ENCODE measurements at places on chromosomes 12 and 14.

- no peak for DNase-seq
Measured at GRCh38 chr14:100692256-100692655, 34.4 kb upstream of the DLK1 start.

DNA sequence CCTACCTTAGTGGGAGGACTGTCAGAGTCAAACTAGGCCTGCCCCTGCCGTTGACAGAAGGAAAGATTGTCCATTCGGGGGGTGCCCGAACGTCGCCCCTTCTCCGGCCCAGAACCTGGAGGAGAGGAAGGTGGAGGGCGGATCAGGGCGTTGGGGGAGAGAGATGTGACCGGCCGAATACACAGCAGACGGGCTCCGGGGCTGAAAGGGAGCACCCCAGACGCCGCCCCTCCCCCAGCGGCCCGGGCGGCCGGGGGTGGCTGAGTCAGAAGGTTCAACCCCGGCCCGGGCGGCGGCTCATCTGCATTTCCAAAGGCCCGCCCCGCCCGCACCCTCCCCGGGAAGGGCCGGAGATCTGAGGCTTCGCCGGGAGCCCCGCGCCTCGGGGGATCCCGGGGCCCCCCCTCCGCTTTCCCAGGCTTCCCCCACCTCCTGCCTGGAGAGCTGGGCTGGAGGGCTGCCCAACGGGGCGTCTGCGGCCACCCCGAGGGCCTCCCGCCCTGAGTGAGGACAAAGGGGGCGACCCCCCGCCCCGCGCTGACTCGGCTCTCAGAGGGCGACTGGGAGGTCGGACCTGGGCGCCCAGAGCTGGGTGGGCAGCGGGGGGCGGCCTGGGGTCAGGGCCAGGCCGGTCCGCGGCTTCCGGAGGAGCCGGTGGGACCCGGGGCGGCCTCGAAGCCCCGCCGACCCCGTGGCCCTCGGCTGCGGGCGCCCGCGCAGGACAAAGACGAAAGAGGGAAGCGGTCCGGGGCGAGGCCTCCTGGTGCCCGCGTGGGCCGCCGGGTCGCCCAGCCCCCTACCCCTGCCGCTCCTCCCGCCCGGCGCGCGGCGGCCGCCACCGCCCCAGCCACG lies 3.7 kb upstream of the SETD1B start:
- DNase-seq: peak; percentile 81

DNA sequence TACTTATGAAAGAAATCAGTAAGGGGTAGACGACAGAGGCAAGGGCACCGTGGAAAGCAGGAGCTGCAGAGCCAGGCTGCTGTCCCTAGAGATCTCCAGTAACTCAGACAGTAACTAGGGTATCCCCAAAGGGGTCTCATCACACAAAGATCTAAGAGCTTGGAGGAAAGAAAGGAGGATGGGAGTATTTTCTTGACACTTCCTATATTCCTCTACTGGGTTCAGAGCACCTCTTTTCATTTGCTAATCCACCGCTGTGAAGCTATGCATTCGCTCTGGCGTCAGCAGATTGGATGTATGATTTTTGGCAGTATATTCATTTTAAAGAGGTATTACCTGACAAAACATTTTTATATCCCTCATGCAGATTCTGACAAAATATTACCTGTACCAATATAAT lies 12.6 kb downstream of the USP44 start:
- no peak for DNase-seq

DNA sequence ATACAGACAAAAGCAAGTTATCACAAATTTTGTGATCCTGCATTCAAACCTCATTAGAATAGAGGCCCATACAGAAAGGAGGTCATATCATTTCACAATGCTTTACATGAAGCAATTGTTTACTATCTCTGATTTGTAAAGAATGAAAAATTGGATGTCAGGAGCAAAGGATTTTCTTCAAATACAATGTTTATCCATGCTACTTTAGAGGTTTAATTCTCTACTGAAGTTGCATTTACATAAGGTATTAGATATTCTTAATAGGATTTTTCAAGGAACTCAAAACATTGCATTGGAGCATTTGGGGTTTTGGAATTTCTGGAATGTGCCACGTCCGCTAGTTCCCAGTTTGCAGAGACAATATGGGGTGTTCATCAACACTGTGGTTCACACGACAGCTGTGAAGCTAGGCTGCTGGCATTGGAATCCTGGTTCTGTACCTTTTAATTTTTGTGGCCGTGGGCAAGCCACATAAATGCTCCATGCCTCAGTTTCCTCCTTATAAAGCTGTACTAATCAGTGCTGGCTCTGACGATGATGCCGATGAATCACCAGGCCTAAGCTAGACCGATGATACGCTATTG lies 174.8 kb downstream of the APAF1 start:
- DNase-seq: no peak

- DNase-seq: no peak
Measured at GRCh38 chr12:55777856-55778255, 34.9 kb downstream of the GDF11 start.

DNA sequence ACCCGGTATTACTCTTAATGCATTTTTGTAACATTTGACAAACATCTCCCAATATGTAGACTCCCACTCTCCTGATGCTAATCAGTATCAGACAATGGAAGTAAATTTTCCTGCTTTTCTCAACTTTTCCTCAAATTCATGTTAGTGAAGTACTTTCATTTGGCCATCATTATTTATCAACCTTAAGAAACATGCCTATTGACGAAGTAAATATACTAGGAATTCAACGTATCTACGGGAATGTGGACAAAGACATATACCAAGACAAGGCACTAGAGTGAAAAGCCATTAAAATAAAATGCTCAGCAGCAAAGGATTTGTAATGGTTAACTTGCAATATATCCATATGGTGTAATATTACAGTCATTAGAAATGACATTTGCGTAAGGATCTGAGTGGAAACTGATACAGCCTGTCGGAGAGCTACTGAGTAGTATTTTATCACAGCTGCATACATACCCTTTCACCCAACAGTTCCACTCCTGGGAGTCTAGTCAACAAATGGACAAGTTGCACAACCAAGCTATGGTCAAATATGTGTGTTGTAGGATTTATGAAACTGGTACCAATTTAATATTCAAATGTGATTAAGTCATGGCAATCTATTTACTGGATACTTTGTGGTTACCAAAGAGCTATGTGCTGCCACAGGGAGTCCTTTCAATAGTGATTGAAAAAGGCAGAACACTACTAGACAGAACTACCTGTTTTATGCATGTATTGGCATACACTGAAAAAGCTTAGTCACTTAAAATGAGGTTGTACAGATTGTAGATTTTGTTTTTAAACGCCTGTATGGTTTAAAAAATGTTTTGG lies 26.5 kb downstream of the NUDT4 start:
- no peak for DNase-seq

DNA sequence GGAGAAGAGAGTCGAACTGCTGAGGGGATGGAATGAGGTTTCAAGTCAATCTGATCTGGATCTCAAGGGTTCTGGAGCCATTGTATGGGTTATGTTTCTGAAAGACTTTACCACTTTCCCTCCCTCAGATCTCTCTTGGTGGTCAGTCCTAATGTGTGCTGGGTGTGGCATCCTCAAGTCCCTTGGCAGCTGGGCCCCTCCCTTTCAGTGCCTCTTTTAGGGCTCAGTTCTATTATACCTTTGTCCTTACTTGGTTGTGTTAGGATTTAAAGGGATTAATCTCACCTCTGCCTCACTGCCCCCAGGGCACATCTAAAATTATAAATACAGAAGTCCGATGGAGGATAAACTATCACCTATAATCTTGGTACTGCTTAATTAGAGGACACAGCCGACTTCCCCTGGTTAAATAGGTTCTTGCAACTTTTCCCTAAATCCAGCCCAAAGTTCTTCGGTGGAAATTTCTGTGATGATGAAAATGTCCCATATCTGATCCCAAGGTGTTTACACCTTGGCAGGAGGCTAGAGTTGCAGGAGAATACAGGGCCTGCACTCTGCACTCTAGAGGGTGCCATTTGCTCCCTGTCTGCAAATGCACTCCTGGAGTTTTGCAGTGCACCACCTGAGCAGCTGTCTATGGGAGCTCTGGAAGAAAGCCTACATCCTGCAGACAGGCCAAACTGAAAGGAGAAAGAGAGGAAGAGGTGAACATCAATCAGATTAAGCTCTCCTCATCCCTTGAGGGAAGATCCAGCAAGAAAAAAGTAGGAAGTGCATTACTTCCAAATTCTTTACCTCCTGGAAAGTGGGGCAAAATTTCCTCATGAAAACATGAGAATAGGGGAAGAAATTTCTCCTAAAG lies 106.8 kb downstream of the NUAK1 start:
- DNase-seq: no peak

GRCh38 chr14:31300296-31300695 lies 92.7 kb upstream of the HECTD1 start:
- no peak for DNase-seq

- no peak for DNase-seq
Measured at GRCh38 chr12:123696646-123697045, 15.5 kb upstream of the ATP6V0A2 start.

- no peak for DNase-seq
Measured at GRCh38 chr12:25960961-25961360, 2.5 kb downstream of the RASSF8 start.

GRCh38 chr12:109881752-109882151 lies 1.4 kb upstream of the GLTP start:
- DNase-seq: no peak

- no peak for DNase-seq
Measured at GRCh38 chr12:112178796-112179195, 53.4 kb downstream of the TRAFD1 start.

- no peak for DNase-seq
Measured at GRCh38 chr12:24507827-24508226, 441.1 kb downstream of the BCAT1 start.

DNA sequence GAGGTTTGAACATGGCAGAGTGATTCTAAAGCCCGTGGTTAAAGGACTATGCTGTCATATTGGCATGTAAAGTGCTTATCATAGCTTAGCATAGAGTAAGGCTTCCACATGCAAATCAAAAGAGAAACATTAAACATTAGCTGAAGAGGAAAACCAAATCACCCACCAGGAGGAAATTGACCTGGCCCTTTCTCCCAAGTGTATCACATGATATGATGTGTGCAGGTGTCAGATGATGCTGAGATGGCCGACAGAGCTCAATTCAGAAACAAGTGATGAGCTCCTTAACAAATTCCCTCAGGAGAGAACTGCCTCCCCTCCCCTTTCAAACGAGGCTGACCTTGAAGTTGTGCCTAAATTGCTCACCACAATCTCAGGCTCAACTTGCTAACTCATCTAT lies 217.1 kb upstream of the BTG1 start:
- DNase-seq: no peak

DNA sequence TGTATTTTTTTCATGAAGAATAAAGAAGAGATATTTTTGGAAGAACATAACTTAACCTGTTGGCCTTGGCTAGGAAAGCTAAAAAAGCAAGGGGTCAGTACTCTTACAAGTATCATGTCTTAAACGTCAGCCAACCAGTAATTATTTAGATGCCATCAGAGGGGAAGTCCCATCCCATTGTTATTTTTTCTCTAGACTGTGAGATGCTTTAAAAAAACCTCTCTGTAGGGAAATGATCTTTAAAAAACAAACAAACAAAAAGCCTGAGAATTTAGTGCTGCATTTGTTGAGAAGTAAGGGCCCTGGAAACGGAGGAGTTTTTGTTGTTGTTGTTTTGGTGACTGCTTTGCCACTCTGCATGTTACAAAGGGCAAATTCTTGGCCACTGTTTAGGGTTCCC lies 474.0 kb downstream of the ZFP36L1 start:
- DNase-seq: no peak

GRCh38 chr12:126819554-126819953 lies 1447.4 kb upstream of the TMEM132C start:
- no peak for DNase-seq

GRCh38 chr12:93379326-93379980 lies 1.7 kb downstream of the NUDT4 start:
- no peak for DNase-seq

DNA sequence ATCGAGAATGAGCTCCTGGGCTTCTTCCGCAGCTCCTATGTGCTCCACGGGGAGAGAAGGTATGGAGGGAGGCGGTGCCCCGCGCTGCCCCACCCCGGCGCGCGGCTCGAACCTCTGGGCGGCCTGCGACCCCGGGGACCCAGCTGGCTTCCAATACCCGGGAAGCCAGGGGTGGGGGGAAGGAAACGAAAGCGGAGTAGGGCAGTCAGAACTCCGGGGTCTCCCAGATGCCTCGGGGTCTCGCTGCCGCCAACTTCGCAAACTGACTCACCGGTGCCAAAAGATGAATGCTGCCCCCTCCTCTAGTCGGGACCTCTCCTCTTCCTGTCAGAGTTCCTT lies 1.3 kb downstream of the TRHDE start:
- DNase-seq: no peak

GRCh38 chr14:92310776-92311375 lies 12.1 kb upstream of the SLC24A4 start:
- no peak for DNase-seq

DNA sequence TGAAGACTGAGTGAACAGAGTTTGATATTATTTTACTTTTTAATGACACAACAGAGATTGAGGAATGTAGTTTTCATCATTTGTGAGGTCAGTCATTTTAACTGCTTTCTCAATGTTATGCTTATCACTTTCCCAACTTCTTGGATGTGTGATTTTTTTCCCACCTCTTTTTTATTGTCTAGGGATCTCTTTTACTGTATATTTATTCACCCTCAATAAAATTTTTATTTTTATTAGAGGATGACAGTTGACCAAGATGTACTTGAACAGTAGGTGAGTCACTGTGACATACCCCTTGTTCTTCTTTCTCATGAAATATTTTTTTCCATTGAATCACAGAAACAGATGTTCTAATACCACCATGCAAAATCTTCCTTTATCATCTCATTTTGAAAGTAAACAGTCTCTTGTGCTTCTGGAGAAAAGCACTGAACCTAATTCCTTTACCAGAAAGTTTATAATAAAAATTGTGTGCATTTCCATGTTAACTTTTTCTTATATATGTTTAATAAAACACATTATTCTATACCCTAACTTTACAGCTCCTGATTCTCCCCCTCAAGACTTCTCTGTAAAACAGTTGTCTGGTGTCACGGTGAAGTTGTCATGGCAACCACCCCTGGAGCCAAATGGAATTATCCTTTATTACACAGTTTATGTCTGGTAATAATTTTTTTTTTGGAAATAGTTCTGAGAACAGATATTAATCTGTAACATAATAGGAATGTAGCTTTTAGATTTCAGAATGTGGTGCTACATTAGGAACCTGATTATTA lies 65.9 kb downstream of the PTPRQ start:
- DNase-seq: no peak

- no peak for DNase-seq
Measured at GRCh38 chr12:92973614-92974013, 44.5 kb upstream of the EEA1 start.

- no peak for DNase-seq
Measured at GRCh38 chr14:82362452-82362851, 828.8 kb upstream of the SEL1L start.

- DNase-seq: no peak
Measured at GRCh38 chr14:53153702-53154112, 584 bp upstream of the DDHD1 start.

DNA sequence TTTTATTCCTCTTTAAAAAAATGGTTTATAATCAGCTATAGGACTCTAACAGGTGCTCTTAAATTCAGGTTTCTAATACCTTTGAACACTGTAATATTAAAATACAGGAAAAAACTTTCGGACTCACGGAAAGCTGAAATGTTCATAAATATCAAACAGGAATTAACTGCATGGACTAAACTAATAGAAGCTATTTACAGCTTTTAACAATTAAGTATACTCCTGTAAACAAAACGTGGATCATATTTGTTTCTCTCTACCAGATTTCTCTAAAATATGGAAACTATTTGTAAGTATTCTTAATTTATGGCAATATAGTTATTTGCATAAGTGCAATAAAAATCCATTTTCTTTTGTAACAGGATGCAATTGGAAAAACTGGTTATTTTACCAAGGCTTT lies 108.9 kb upstream of the RESF1 start:
- DNase-seq: no peak
